GM12878 (cell line): ENCODE measurements at places on chromosomes 3 and 15. TPM values are rescaled to one million over a fixed set of nuclear protein-coding genes. Genes with fewer than 3 reads are reported as not detected.

ATP13A5 gene
- total RNA-seq, result not detected in 2 replicates

DNA sequence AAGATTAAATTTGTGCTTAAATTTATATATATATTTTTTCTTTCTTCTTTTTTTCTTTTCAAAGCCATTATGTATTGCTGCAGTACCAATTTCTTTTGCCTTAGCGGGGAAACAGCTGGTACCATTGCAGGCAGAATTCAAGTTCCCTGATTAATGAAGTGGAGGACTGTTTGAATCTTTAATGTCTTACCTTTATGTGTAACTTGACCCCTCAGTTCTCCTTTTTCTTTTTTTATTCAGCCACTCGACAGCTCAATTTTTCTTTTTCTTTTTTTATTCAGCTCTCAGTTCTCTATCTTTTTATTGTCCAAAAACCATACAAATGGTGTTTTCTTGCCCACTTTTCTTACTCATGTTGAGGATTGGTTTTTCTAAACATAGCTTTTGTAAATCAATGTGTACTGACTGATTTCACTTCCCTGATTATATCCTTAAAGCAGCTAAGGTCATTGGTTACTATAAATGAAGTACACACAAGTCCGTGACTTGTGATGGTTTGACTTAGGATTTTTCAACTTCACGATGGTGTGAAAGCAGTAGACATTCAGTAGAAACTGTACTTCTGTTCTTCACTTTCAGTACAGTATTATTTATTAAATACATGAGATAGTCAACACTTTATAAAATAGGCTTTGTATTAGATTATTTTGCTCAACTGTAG, 22.8 kb downstream of the ATP2C1 start:
- H3K4me3 ChIP-seq, result no peak overlapping the region
- no peaks in the 10 kb centered on the region for H3K36me3 ChIP-seq
- H3K27me3 ChIP-seq, result no peaks in the 10 kb centered on the region

CYP19A1 gene
- total RNA-seq, result 1.2 and 1.4 TPM in 2 replicates

DNA sequence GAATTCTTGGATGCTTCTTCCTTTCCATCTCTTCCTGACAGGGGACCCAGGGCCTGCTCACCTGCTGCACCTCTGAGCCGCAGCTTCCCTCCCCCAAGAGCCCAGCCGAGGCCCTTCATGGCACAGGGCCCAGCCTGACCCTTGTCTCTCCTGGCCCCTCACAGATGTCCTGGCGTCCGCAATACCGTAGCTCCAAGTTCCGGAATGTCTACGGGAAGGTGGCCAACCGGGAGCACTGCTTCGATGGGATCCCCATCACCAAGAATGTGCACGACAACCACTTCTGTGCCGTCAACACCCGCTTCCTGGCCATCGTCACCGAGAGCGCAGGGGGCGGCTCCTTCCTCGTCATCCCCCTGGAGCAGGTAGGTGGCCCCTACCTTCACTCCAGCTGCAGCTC, 66.2 kb downstream of the CORO2B start:
- no peaks in the 10 kb centered on the region for H3K36me3 ChIP-seq
- no peaks in the 10 kb centered on the region for H3K4me1 ChIP-seq
- no peak overlapping the region for H3K27ac ChIP-seq
- no peak for DNase-seq

GRCh38 chr3:151351648-151352047, 22.3 kb upstream of the P2RY13 start:
- no peaks in the 10 kb centered on the region for H3K36me3 ChIP-seq
- no peak for DNase-seq
- peaks cover 21% of the 10 kb centered on the region for H3K4me1 ChIP-seq
- H3K4me3 ChIP-seq, result no peak overlapping the region
- H3K27ac ChIP-seq, result no peak overlapping the region

SQOR gene
- 34.4 and 39.9 TPM in 2 replicates for total RNA-seq

DPH3 gene
- 15.4 and 20.6 TPM in 2 replicates for total RNA-seq

DNA sequence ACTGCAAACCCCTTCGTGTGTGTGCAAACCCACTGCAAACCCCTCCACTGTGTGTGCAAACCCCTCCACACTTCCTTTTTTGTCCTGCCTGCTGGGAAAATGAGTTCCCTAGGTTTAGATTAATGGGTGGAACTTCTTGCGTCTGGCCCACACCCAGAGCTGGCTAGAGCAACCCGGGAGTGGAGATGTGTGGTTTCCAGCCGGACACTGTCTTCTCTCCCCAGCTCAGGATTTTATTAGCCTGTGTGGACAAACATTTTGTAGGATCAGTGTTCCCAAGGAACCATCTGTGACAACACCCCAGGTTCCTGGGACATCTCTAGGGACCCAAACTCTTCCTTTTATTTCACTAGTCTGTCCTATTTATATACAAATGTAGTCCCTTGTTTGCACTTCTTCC, 9.6 kb upstream of the LRRK1 start:
- H3K36me3 ChIP-seq, result no peaks in the 10 kb centered on the region
- no peak overlapping the region for H3K4me3 ChIP-seq
- no peak for DNase-seq
- H3K4me1 ChIP-seq, result no peaks in the 10 kb centered on the region
- no peak overlapping the region for H3K27ac ChIP-seq

DNA sequence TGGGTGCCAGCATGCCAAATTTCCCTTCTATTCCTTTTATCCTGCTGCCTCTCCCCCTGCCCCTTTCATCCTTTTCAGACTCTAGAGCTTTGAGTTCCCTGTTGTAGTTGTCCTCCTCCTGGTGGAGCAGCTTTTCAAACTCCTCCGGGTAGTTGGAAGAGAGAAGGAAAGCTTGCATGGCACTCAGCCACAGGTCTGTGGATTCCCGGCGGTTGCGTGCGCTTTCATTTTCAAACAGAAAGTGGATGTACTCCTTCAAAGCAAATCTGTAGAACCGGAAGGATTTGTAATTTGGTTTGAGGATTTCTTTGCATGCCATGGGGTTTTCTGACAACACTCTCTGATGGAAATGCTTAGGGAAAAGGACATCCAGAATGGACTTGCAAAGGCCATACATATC, 68.1 kb upstream of the DCLK3 start:
- H3K27me3 ChIP-seq, result no peaks in the 10 kb centered on the region
- H3K36me3 ChIP-seq, result no peaks in the 10 kb centered on the region
- H3K27ac ChIP-seq, result no peak overlapping the region
- no peaks in the 10 kb centered on the region for H3K4me1 ChIP-seq
- DNase-seq, result no peak

GLDN gene
- 0.13 TPM in 1 of 2 replicates, not detected in the other for total RNA-seq

- peak; percentile 64 for DNase-seq
- H3K36me3 ChIP-seq, result no peaks in the 10 kb centered on the region
- no peaks in the 10 kb centered on the region for H3K27me3 ChIP-seq
- H3K27ac ChIP-seq, result no peak overlapping the region; the same call in 1 of the 2 replicates
Measured at GRCh38 chr3:61181874-61182273, 69.4 kb downstream of the FHIT start.

GRCh38 chr15:69677403-69677802, 224.8 kb downstream of the RPLP1 start:
- no peaks in the 10 kb centered on the region for H3K27me3 ChIP-seq
- H3K4me1 ChIP-seq, result peaks cover 21% of the 10 kb centered on the region
- H3K36me3 ChIP-seq, result no peaks in the 10 kb centered on the region
- no peak overlapping the region for H3K4me3 ChIP-seq
- DNase-seq, result peak; percentile 28

DNA sequence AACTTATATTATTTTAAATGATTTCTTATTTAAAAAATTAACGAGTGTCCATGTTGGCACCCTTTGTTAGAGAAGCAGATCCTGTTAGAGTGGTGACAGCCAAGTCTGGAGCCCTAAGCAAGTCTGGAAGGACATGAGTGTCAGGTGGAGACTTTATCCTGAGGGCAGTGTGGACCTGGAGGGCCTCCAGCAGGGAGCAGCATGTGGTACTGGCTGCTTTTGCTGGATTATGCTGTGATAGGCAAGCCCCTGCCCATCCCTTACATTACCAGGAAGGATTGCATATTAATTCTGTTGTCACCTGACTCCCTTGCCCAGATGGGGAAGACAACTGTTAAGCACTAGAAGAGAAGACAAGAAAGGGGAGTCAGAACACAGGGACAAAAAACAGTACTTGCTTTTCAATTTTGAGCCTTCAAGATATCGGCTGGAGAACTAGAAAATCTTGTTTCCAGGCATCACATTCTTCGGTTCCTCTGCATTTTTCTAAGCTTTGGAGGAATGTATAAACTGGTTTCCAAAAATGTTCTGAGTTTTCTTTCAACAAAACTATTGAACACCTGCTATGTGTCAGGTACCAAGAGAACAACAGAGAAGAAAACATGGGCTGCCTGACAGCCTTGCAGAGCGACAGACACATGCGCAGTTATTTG, 22.7 kb downstream of the ZNF860 start:
- H3K27ac ChIP-seq, result no peak overlapping the region
- DNase-seq, result no peak
- no peaks in the 10 kb centered on the region for H3K27me3 ChIP-seq
- H3K4me3 ChIP-seq, result no peak overlapping the region

DNA sequence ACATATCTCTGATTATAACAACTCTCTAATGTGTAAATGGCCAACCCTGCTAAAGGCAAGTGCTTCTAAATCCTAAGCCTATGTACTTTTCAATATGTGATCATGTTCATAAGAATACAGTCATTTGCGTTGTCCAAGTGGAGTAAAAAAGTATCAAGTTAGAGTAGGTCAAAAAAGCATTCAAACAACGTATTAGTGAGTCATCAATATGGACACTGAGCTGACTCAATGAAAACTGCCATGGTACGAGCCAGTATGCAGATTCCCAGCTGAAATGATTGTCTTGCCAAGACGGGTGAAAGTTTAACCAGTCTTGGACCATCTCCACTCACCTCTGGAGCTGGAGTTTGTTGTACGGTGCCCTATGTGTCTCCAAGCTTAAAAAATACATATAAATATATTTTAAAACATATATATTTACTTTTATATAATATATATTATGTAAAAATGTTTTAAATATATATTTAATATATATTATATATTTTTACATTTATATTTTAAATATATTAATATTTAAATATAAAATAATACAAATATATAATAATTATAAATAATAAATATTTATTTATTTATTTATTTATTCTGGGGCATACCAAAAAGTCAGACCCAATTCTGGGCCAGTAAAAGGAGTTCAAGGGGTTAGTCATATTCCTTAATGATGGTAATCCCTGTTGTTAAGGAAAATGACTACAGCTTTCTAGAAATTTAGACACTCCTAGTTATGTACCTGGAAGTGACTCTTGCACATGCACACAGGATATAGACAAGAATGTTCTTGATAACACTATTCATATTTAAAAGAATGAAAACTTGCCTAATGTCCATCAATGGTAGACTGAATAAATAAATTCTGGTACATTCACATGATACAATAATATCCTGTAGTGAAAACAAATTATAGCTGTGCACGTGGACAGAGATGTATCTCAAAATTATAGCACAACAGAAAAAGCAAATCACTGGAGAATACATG, 27.2 kb downstream of the PLSCR4 start:
- no peak overlapping the region for H3K27ac ChIP-seq
- H3K4me1 ChIP-seq, result no peaks in the 10 kb centered on the region
- no peaks in the 10 kb centered on the region for H3K36me3 ChIP-seq
- H3K4me3 ChIP-seq, result no peak overlapping the region

DNA sequence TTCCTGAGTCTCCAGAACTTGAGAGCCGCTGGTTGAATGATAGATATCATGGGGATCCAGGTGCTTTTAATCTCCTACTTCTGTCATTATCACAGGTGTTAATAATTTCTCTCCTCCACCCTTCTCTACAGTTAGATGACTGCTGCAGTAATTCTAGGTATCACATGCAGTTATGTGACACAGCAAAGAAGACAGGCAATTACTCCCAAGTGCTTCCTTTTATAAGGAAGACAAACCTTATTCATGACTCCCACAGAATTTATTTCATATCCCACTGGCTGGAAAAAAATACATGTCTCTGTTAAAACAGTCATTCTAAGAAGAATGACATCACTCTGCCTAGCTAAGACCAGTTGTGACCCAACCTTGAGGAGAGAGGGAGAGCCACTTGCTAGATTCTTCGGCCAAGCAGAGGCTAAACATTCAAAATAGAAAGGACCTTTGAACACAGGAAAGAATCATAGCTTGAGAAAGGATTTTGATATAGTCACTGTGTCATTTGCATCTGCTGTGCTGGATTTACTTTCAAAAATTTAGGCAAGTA, 500.6 kb downstream of the SI start:
- H3K27ac ChIP-seq, result no peak overlapping the region
- H3K27me3 ChIP-seq, result no peaks in the 10 kb centered on the region
- no peaks in the 10 kb centered on the region for H3K4me1 ChIP-seq
- H3K36me3 ChIP-seq, result no peaks in the 10 kb centered on the region
- DNase-seq, result no peak

DNA sequence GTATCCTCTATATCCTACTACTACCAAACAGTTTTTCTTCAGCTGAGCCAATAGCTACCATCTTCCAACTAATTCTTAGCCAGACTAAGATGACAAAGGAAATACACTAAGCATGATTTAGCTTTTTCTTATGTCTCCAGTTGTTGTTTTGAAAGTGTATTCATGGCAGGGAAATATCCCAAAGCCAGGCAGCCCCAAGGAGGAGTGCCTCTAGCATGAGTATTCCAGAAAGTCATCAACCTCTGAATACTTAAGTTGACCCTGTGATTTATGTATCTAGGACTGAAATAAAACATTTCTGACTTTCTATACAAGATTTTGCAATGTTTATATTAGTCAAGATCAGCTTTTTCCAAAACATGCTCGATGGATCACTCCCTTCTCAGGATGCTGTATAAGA, 449.1 kb downstream of the IL5RA start:
- H3K27me3 ChIP-seq, result no peaks in the 10 kb centered on the region
- H3K4me1 ChIP-seq, result no peaks in the 10 kb centered on the region
- no peak overlapping the region for H3K27ac ChIP-seq
- H3K36me3 ChIP-seq, result no peaks in the 10 kb centered on the region

TRAT1 gene
- 0.18 and 0.56 TPM in 2 replicates for total RNA-seq

DNA sequence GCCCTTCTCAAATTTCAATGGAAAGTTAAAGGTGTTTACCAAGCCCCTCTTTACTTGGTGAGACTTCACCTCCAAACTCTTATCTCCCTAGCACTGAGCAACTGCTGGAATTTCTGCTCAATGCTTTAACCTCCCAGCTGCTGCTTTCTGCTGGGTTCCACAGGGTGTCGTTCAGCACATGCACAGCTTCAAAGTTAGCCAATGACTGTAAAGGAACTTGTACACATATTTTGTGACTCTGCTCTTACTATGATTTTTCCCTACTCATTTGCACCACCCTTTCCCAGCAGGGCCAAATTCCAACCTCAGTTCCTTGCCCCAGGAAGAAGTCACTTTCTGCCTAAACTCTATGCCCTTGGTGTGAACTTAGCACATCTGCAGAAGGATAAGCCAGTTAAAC, 89.7 kb downstream of the ULK4 start:
- no peaks in the 10 kb centered on the region for H3K4me1 ChIP-seq
- no peak for DNase-seq
- H3K27ac ChIP-seq, result no peak overlapping the region

ILDR1 gene
- 7.4 and 7.8 TPM in 2 replicates for total RNA-seq

- peaks cover 46% of the 10 kb centered on the region for H3K4me1 ChIP-seq
- H3K27me3 ChIP-seq, result no peaks in the 10 kb centered on the region
- DNase-seq, result peak; percentile 59
- no peaks in the 10 kb centered on the region for H3K36me3 ChIP-seq
- H3K27ac ChIP-seq, result peak overlapping the region; percentile 87
- H3K4me3 ChIP-seq, result peak overlapping the region; percentile 62
Measured at GRCh38 chr15:63212050-63213004, 22.9 kb downstream of the RAB8B start.

TASOR gene
- 53.7 and 54.5 TPM in 2 replicates for total RNA-seq

- no peaks in the 10 kb centered on the region for H3K36me3 ChIP-seq
- H3K4me1 ChIP-seq, result no peaks in the 10 kb centered on the region
- no peaks in the 10 kb centered on the region for H3K27me3 ChIP-seq
- H3K4me3 ChIP-seq, result no peak overlapping the region
Measured at GRCh38 chr3:74004386-74004785, 379.6 kb upstream of the PDZRN3 start.

GOLGA6A gene
- total RNA-seq, result not detected in 2 replicates
